ENCODE measurements at places on chromosomes 2 and 18.
A peak's percentile ranks its signal among the peaks of the same experiment; 100 is the strongest.

- H3K27ac ChIP-seq, result peak overlapping the region; percentile 98
- H3K36me3 ChIP-seq, result peaks cover 16% of the 10 kb centered on the region
- peaks cover 6% of the 10 kb centered on the region for H3K4me1 ChIP-seq
Observed at GRCh38 chr2:202031246-202031951, 2.3 kb upstream of the FZD7 start.

DNA sequence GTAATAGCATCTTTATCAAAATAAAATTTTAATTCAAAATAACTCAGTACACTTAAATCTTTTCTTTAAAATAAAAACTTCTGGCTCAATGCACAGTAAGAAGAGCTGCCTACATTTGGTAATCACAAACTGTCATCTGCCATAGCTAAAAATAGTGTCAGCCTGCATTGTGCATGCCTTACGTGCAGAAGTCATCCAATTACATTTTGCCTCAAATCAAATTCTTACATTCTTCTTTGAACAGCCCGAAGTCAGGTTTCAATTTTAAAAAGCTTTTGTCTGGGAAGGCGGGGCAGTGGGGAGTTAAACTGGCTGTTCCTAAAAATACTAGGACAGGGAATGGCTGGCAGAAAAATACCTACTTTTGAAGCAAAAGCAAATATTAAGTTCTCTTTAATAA, 51.1 kb downstream of the RTN4 start:
- no peaks in the 10 kb centered on the region for H3K27me3 ChIP-seq
- peak; percentile 77 for DNase-seq
- no peak overlapping the region for H3K27ac ChIP-seq
- peaks cover 2% of the 10 kb centered on the region for H3K36me3 ChIP-seq
- H3K4me1 ChIP-seq, result peaks cover 14% of the 10 kb centered on the region
- H3K4me3 ChIP-seq, result no peak overlapping the region

DNA sequence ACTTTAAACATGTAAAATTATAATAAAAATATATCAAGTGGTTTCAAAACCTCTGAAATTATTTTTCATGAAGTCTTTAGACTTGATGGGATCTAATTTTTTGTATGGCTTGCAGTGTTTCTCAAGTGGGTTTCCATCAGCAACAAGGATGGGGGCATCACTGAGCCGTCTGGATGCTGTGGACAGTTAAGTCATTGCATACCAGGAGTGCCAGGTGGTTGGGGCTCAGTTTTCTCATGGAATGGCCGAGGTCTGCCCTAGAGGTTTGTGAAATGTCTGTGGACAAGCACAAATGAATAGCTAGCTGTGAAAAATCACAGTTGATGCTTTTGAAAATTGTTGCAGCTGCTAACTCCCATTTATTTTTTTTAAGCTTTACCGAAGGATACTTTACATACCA, 1.7 kb downstream of the PRELID3A start:
- no peak overlapping the region for H3K27ac ChIP-seq
- no peaks in the 10 kb centered on the region for H3K27me3 ChIP-seq
- H3K36me3 ChIP-seq, result no peaks in the 10 kb centered on the region
- DNase-seq, result peak; percentile 26
- peaks cover 4% of the 10 kb centered on the region for H3K4me1 ChIP-seq
- H3K4me3 ChIP-seq, result no peak overlapping the region

- no peaks in the 10 kb centered on the region for H3K36me3 ChIP-seq
- H3K4me1 ChIP-seq, result peaks cover 13% of the 10 kb centered on the region
- no peaks in the 10 kb centered on the region for H3K27me3 ChIP-seq
- no peak overlapping the region for H3K4me3 ChIP-seq
Observed at GRCh38 chr2:37790019-37790418, 118.6 kb upstream of the CDC42EP3 start.

DNA sequence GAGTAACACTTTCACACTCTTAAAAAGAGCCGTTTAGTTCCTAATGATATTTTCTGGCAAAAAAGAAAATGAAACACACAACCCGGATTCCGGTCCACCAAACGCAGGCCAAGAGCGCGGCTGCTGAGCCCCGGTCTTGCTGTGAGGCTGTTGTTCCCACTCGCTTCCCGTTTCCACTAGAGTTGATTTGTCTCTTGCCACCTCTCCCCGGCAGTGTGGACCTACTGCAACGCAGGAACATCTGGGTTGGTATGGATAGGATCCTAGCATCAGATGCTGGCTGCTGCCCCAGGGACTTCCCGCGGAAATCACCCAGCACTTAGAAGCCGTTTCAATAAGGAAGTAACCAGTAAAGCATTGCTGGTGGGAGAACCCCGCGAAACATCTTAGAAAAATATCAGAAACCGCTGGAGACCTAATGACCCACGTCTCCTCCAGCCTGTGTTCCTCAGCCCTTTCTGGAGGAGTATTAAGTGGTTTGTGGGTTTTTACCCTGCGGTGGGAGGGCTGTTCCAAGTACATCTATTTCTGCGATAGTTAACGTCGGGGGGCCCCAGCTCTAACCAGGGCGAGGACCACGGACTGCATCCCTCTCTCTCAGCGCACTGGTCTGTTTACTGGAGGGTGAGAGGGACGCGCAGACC, 939 bp downstream of the DOCK10 start:
- H3K27me3 ChIP-seq, result no peaks in the 10 kb centered on the region
- DNase-seq, result peak; percentile 62
- peaks cover 2% of the 10 kb centered on the region for H3K4me1 ChIP-seq
- no peaks in the 10 kb centered on the region for H3K36me3 ChIP-seq
